ENCODE measurements at places on chromosomes 12 and 14.

- no peak for DNase-seq
Observed at GRCh38 chr12:70561550-70561949, 75.7 kb downstream of the PTPRB start.

DNA sequence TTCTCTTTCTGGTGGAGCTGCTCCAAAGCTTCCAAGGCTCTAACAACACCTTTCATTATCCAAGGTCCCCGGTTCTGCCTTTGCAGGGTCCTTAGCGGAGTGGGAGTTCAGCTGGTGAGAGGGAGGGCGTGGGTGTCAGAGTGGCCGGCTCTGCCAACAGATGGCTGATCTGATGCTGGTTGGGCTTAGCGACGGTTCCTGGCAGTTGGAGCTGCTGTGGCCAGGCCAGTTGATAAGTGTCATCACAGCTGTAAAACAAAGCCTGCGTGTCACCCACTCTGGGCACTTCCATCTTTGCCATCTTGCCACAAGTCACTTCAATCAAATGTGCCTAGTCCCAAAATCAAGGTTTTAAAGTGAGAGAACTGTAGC lies 36.3 kb downstream of the RIN3 start:
- DNase-seq: no peak

DNA sequence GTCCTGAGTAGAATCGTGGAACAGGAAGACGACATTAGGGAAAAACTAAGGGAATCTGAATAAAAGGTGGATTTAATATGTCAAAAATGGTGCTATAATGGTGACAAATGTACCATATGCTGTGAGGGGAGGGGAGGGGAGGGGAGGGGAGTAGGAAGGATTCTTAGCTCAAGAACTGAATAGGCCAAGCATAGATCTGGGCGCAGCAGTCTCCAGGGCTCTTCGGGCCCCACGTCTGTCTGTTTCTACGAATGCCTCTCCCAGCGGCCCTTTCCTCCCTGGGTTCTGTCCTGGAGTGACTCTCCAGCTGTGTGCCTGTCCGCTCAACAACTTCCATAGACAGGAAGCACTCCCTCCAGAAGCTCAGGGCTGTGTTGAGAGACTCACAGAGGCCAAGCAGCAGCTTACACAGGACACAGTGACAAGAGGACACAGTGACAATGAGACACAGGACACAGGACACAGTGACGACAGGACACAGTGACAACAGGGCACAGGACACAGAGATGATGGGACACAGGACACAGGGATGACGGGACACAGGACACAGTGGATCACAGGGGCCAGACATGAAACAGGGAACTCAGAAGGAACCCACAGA lies 42.4 kb upstream of the PPP2R5C start:
- no peak for DNase-seq

DNA sequence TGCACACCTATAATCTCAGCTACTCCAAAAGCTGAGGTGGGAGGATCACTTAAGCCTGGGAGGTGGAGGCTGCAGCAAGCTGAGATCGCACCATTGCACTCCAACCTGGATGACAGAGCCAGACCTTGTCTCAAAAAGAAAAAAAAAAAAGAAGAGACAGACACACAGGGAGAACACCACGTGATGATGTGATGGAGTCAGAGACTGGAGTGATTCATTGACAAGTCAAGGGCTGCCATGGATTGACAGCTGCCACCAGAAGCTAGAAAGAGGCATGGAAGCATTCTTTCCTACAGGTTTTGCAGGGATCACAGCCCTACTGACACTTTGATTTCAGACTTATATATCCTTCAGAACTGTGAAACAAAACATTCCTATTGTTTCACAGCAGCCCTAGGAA lies 3.5 kb upstream of the HCFC2 start:
- no peak for DNase-seq

DNA sequence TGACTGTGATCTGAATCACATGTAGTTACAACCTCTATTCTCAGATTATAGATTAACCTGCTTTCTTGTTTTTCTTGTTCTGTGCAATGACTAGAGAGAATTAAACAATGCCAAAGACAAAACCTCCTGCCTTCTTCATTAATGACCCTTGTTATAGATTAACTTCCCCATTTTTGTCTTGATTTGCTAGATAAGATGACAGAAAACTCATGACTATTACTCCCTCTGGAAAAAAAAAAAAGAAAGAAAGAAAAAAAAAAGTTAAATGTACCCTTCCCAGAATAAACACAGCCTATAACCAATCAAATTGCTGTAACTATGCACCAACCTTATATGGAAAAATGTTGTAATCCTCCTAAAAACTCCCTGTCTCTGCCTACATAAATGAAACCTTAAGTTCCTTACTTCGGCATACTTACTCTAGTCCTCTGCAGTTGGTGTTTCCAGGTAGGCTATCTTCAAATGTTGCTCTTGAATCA lies 41.1 kb upstream of the PCED1B start:
- DNase-seq: no peak

DNA sequence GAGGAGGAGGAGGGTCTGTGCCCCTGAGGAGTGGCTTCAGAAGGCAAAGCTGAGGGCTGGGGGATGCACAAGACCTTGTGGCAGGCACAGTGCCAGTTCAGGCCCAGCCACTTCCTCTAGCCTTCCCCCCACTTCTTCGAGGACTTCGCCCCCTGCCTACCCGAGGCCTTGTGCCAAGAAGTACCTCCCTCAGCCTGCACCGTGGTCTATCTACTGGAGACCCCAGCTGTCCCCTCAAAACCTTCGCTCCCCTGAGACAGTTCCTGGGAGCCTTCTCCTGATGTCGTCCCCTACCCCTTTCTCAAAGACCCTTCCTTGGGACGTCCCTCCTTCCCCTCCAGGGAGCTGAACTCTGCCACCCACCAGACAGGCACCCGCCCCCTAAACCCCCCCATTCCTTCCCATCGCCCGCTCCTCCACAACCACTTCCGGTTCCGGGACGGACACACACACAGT lies 604 bp downstream of the ZNF384 start:
- DNase-seq: peak; percentile 37

GRCh38 chr12:64544371-64545080 lies 65.8 kb upstream of the RASSF3 start:
- no peak for DNase-seq

Data from AML-193 (cell line).